ENCODE measurements at places on chromosomes 13 and 19.

DNA sequence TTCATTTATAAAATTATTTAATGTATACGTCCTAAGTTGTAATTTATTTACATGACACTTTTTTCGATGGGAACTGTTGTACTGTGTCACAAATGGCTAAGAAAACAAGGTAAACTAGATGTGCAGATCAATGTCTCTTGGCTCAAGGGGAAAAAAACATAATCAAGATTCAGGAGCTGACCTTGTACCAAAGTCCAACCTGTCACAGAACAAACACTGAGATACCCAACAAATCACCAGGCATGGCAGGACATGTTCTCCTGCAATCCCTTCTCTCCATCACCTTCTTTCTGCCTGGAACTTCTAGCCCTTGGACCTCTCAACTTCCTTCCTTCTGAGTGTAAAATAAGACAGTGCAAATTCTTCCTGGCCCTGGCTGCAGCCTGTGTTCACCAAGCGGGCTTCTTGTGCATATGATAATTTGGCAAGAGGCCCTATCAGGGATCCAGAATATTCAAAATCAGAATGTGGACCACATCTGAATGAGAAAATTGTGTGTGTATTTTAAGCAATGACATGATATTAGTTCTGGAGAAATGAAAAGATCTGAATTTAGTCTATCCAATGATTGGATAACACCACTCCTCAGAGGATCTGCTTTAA, 445.9 kb downstream of the ZNF536 start:
- DNase-seq, result no peak

DNA sequence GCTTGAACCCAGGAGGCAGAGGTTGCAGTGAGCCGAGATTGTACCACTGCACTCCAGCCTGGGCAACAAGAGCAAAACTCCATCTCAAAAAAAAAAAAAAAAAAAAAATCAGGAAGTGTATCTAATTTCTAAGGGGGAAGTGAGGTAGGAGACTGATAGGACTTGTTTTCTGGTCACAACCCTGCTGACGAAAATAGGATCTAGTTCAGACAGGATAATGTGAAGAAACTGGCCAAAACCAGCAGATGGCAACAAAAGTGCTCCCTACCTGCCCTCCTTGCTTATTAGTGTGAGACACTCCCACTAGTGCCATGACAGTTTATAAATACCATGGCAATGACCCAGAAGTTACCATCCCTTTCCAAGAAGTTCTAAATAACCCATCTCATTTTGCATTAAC, 36.0 kb upstream of the KPNA3 start:
- DNase-seq, result no peak

GRCh38 chr19:17424743-17425365, 5.0 kb downstream of the MVB12A start:
- no peak for DNase-seq

DNA sequence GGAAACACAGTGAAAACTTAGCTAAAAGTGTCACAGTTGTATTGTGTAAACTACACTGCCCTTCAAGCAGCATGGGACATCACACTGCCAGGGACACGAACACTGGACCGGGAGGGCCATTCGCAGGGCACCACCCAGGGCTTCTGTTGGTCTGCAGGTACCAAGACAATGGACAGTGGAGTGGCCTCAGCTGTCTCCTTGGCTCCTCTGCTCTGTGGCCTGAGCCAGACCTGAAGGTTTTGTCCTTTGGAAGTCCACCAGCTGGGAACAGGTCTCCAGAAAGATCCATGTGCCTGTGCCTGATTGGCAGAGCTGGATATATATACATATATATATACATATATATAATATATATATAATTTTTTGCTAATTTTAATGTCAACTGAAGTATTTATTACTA, 149.8 kb downstream of the ZNF536 start:
- no peak for DNase-seq

DNA sequence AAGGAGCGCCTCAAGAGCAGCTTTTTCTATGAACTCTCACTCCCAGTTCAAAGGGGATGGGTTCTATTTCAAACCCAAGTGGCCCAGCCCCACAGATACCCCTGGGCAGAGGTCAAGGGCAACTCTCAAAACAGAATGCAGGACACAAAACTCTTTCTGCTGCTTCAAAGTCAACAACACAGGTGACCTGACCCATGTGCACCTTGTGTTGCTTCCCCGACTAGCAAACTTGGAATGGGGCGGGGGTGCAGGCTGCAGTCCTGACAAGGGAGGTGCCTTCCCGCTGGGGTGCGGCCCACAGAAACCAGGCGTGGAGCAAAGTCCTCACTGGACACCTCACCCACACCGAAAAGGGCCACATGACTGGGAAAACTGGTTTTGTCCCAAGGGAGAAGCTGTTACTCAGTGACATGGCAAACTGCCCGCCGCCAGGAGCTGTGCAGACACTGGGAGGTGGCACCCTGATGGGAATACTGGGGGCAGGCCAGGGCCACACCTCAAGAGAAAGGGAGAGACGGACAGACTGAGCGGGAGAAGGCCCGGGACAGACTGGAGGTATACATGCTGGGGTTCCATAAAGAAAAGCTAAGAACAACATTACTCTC, 17.4 kb downstream of the ZC3H4 start:
- DNase-seq, result no peak

- DNase-seq, result no peak
Observed at GRCh38 chr19:618674-619285, 14.6 kb downstream of the POLRMT start.

DNA sequence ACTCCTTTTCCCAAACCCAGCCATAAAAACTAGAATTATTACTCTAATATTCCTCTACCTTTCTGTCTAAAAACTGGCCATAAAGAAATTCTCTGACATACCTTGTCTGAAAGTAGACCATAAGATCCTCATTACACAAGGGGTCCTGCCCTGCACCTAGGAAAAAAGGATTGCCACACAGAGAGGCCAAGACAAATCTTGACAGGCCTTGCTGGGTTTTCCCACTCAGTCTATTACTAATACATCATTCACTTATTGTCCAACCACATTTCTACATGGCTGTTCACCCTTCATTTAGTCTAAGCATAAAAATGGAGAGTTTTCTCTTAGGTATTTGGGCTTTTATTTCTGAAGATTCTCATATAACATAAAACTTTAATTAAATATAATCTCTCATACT, 319.8 kb downstream of the PCDH20 start:
- DNase-seq, result no peak

DNA sequence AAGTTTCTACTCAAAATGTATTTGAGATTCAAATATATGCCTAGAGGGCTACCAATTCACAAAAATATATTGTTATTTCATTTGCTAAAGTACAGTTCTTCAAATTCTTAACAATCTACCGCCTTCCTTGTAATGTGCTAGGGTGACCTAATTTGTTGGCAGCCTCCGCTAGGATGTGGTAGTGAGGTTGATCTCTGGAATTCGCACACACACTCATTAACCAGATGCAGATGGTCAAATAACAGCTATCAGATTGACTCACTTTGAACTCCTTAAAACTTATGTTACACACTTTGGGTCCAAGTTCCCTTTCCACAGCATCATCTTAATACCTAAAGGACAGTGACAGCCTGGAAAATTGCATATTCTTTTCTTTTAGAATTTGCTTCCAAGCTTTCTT, 367.3 kb downstream of the DCT start:
- DNase-seq, result no peak

DNA sequence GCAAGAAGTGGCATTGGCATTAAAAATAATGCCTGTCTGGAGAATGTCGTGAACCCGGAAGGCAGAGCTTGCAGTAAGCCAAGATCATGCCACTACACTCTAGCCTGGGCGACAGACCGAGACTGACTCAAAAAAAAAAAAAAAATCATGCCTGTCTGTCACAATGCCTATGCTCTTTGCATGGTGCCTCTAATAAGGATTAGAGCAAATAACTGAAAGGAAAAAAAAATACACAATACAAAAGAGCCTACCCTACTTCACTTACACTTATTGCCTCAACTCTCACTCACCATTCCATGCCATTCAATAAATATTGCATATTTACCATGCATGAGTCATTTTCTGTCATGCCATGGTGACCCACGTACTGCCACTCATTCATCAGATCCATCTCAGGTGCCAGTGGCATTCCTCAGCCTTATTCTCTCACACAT, 49.1 kb downstream of the TBC1D4 start:
- DNase-seq, result no peak

DNA sequence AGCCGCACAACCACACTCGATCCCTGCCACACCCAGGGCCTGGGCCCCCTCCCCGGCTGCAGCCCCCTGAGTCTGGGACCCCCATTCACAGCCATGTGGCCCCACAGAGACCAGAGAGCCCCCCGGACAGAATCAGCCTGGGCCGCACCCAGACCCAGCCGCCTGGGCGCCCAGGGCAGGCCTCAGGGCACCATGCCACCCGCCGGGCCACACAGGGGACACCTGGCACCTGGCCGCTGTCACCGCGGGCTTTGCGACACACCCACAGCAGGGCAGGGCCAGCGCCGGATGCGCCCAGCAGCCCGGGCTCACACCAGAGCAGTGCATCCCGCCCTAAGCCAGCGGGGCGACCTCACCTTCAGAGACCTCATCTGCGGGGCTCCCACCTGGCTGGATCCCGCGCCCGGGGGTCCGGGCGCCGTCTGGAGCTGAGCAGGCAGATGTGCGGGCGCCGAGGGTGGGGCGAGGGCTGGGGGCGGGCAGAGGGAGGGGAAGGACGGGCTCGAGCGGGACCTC, 443 bp downstream of the TBXA2R start:
- no peak for DNase-seq

GRCh38 chr19:38806371-38806770, 6.4 kb downstream of the LGALS4 start:
- DNase-seq, result no peak

DNA sequence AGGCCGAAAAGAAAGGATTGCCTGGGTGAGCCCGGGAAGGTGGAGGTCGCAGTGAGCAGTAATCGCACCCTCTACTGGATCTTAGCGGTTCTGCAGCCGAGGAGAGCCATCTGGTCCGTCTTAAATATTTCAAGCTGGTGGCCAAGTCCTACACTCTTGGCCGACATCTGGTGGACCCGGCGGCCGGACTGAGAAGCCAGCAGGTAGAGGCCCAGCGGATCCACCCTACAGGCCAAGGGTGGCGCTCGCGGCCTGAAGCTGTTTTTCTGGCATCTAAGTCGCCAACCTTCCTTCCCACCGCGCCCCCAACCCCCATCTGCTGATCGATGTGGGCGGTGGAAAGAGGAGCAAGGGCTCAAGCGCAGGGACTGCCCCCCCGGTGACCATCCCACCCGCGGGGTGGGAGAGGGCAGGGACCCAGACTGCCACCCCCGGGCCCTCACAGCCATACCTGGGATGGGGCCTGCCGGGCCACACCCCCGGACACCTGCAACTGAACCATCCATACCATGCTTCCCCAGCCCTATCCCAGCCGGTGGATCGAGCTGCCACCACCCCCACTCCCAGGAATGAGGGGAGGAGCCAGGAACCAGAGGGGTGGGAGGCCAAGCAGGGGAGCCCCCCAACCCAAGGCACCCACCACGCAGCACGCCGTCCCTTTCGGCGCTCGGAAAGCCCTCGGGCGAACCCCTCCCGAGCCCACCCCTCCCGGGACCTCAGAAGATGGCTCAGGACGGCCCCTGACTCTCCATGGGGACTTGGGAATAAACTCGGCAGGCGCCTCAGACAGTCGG, 46.3 kb upstream of the ZNF730 start:
- DNase-seq, result no peak

DNA sequence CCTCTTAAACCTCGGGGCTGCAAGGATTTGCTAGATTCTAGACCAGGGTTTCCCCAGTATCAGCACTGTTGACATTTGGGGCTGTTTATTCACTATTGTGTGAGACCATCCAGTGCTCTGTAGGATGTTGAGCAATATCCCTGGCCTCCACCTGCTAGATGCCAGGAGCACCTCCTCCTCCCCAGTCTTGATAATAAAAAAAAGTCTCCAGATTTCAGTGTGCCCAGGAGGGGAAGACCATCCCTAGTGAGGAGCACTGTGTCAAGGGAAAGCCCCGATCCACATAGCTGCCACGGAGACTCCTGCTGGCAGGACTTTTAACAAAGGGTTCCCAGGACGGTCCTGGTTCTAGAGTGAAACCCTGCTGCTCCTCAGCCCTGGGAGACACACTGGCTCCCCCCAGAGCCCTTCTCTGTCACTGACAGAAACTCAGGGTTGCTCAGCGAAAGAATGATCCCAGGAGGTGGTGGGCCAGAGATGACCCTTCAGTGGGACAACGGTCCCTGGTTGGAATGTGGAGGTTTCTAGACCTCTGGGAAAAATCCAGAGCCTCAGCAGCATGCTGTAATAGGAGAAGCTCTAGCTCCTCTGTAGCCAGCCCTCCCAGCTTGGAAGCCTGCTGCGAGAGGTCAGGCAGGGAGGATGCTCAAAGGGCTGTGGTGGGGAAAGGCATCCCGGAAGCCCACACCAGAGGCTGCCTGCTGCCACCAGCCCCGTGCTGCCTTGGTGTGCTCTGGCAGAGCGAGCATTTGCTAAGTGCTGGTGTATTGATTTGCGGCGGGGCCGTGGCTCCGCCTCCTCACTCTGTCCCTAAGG, 20.3 kb downstream of the LYL1 start:
- no peak for DNase-seq

DNA sequence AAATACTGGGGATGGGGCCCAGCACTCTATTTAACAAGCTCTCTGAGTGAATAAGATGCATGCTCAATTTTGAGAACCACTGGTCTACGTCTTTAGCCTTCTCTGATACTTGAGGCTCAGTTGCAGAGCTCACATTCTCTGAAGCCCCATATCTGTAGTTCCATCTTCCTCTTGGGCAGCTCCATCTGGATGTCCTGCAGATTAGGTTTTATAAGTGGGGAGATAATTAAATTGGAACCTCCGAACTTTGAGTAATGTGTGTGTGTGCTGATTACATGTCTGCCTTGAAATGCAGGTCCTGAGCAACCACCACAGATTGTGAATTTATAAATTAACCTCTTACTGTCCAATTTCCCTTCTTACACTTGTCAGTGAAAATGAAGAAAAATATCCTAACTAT, 7.2 kb upstream of the RASL11A start:
- DNase-seq, result no peak

DNA sequence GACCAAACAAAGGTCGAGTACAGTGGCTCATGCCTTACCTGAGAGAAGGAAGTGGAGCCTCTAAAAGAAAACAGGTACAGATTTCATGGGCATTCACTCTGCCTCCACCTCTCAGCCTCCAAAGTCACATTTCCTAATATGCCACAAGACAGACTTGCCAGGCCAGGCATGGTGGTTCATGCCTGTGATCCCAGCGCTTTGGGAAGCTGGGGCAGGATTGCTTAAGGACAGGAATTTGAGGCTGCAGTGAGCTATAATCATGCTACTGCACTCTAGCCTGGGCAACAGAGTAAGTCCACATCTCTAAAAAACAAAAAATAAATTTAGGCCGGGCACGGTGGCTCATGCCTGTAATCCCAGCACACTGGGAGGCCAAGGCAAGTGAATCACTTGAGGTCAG, 10.9 kb upstream of the DNMT1 start:
- DNase-seq, result no peak

DNA sequence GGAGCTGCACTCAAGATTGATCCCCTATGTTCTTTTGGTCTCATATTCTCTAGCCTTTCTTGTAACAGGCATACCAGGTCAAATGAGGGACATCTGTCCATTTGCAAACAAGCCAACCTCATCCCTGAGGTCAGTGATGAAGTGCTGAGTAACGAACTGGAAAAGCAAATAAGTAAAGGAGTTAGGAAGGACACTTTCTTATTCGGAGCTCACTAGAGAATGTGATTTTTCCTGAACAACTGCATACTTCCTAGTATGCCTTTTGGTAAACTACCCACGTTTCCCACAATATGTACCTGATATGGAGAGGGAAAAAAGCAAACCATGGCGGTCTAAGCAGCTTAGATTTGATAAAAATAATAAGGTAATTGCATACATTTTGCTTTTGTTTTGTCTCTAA, 91.0 kb upstream of the MYCBP2 start:
- DNase-seq, result no peak

GRCh38 chr19:3710265-3710812, 2.2 kb downstream of the TJP3 start:
- DNase-seq, result no peak
